ENCODE measurements at places on chromosomes 2 and 18.

DNA sequence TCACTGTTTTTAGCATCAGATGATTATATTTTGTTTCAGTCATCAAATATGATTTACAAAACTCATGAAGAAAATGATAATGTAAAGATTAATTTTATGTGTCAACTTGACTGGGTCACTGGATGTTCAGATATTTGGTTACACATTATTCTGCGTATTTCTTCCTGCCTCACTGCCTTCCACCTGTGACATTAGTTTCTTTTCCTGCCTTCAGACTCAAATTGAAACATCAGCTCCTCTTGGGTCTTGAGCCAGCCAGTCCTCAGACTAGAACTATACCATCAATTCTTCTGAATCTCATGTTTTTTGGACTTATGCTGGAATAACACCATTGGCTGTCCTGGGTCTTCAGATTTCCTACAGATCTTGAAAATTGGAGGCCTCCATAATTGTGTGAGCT, 96.7 kb downstream of the ZNF385B start:
- no peak for DNase-seq

GRCh38 chr2:96185516-96185915, 23.1 kb downstream of the STARD7 start:
- DNase-seq: no peak

DNA sequence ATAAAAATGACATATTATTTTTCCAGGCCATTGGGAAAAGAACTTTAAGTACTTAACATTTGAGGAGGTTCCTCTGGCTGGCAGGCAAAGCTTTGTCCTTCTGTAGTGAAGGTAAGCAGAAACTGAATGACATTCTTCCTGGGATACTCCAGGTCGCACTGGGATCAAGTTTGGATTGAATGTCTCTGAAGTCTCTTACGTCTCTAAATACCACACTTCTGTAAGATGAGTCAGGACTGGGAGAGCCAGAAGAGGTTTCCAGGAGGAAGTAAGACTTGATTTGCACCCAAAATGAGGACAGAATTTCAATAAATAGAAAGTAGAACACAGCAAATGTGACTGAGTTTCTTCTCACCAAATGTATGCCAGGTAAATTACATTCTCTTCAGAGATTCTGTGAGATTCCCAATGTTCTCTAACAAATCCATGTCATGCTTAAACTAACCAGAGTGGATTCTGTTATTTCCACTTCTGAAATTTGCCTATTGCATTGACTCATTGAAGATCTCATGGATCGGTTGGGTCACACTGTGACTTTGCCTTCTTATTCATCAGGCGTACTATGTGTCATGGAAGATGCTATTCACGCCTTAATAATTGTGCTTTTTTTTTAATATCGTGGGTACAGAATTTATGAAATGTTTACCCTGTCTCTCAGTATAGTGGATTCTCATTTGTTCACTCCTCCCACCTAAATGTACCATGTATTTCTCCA, 25.5 kb upstream of the VIT start:
- no peak for DNase-seq

GRCh38 chr2:31208240-31208639, 9.1 kb downstream of the CAPN14 start:
- DNase-seq: no peak

DNA sequence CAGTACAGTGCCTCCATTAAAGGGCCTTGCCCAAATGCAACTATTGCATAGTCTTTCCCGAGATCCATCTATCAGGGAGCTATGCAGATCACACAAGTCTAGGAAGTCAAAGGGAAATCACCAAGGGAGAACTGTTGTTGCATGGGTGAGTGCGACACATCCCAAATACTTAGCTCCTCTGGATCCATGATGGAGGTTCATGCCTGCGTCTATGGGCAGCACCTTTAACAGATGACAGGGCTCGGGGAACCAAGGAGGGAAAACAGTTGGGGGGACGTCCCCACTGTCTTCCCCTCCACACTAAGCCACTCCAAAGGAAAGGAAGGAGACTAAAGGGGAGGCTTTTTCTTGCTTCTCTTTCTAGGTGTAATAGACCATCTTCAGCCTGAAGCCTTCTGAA, 552.8 kb upstream of the PKDCC start:
- no peak for DNase-seq

GRCh38 chr2:162926501-162926900, 87.9 kb upstream of the KCNH7 start:
- no peak for DNase-seq

- DNase-seq: no peak
Measured at GRCh38 chr2:46024146-46024779, 272.9 kb upstream of the EPAS1 start.

Data from activated CD4-positive, alpha-beta T cell treated with anti-CD3 and anti-CD28 coated beads, Interleukin-10, Interleukin-2, amounts not matched to agents 100 ng/mL and 50 ng/mL, durations not matched to agents 16 hours and 8 hours (primary cell).